ENCODE measurements at places on chromosomes 2 and 18. TPM values are rescaled to one million over a fixed set of nuclear protein-coding genes. Genes with fewer than 3 reads are reported as not detected.

- DNase-seq = no peak
Measured at GRCh38 chr2:34844629-34845028, 1245.5 kb upstream of the FAM98A start.

GRCh38 chr2:132804051-132804450 is 134.0 kb upstream of the LYPD1 start:
- DNase-seq = no peak

- DNase-seq = no peak
Measured at GRCh38 chr2:210768329-210768910, 212.0 kb downstream of the CPS1 start.

STPG4 gene
- 0.37 TPM for total RNA-seq

SERPINB13 gene
- not detected for total RNA-seq

All from osteocyte (in vitro differentiated cells).